NCI-H524 (cell line): ENCODE measurements at places on chromosomes 12 and 14.

- no peak for DNase-seq
These were observed 7.5 kb downstream of the ITPR2 start for GRCh38 chr12:26825459-26826016.

GRCh38 chr12:977156-977555, 13.9 kb upstream of the ERC1 start:
- DNase-seq, result no peak

DNA sequence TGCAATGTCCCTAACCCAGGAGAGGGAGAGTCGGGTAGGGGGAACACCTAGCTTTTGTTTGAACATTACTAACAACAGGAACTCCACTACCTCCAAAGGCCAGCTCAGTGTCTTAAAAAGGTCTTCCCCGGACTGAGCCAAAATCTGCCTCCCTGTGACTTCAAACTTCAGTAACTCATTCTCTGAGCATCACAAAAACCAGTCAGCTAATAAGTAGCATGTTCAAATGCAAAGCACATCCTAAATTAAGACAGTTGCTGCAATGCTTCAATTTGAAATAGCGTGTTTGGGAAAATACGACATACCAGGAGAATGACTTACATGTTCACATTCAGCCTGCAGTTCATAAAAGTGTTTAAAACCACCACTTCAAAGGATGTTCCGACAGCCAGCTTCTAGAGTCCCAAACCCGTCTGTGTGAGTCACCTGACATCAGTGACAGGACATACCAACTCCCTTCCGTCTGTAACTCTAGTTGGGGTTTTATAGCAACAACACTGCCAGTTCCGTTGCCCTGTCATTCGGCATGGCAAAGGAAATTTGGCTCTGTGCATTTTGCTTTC, 13.0 kb downstream of the ZFP36L1 start:
- no peak for DNase-seq

DNA sequence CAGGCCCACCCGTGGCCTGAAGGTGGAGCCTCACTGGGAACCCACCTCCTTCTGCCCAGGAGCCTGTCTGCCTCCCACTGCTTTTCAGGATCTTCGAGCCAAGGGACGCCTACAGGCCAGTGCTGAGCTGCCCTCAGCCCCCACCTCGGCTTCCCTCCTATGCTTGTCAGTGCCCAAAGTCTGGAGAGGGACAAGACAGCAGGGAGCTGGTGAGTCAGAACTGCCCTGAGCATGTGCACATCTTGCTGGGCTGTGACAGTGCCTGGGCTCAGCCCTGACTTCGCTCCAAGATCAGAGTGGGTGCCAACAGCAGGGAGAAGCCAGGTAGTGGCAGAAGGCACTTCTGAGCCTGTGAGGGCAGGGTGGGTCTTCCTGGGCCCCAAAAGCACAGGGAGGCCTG, 286.8 kb downstream of the AEBP2 start:
- DNase-seq, result no peak

DNA sequence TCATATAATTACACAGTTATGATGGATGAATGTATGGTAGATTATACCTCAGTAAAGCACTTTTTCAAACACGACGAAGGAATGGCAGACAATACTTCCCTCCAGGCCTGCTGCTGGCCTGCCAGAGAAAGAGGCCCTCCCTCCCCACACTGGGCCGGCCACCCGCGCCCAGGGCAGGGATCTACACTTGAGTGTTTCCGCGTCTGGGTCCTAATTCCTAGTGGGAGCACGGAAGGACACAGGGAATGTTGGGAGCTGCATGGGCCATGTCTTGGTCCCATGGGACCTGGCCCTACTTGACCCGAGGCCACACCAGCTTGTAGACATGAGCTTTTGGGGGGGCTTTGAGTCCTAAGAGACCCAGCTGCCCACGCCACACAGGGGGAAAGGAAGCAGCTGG, 52.0 kb downstream of the STX2 start:
- DNase-seq, result no peak

GRCh38 chr12:105982022-105982421, 156.7 kb downstream of the NUAK1 start:
- no peak for DNase-seq

DNA sequence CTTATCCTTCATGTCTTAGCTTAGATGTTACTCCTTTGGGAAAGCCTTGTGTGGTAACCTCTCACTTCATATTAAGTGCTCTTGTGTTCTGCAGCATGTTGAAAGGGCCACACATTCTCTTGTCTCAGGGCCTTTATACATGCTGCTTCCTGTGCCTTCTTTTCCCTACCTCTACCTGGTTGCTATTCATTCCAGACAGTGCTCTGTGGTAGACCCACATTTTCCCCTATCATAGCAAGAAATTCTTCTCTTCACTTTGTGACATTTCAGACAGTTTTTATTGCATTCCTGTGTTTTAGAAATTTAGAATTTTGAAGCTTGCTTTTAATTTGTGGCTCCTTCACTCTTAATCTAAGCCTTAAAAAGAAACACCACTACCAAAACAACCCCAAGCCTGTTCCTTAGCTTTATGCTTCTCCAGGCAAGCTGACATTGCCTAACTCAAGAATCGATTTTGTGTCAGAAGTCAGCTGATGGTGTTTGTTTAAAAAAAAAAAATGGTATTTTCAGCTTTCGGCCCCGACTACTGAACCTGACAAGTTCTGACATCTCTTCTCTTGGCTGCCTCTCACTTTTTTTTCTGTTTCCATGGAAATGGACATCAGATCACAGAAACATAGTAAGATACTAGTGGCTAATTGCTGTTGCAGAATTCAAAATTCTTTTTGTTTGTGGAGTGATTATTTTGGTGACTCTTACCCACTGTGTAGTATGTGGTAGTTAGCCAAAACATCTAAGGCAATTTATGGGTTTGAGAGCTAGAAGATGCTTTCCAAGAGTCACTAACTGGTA, 156.3 kb downstream of the NUBPL start:
- DNase-seq, result no peak

DNA sequence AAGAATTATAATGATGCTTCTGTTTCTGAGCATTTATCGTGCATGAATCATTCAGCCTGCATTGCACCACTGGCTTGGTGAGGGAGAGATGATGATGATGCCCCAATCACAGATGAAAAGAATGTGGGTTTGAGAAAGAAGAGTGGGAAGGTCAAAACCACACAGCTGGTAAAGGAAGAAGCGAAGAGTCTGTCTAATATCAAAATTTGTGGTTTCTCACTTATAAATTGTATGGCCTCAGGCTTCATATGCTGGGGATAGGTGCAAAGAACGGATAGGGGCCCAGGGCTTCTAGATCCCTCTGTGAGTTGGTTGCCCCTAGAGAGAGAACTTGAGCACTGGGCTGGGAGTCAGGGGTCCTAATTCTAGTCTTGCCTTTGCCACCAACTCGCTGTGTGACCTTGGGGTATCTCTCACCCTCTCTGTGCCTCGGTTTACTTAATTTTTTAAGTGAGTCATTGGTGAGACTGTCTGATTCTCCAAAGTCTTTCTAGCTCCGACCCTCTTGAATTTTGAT, 2.2 kb downstream of the OASL start:
- no peak for DNase-seq

DNA sequence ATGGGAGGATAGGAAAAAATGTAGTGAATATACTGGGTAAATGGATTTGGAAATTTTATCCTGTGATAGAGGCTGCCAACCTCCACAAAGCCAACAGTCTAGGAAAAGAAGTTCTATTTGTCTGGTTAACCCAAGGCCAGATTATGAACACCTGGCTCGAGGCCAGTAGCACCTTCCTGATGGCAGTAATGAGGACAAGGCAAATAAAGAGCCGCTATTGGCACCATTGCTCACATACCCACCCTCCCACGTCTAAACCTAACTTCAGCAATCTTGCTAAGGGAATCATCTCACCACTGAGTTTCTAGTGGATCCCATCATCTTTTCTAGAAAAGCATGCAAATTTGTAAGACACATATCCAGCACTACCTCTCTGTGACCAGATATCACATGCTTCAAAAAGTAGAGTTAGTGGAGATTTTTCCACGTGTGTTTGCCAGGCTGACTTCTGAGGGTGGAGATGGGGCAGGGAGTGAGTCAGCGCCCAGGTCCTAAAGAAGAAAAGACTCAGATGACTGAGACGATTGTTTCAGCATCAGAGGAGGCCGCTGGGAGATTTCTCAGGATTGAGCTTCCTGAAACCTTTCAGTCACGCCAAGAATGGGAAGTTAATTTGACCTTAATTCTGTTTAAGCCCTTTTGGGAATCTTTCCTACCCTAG, 362.9 kb downstream of the EMP1 start:
- no peak for DNase-seq
